ENCODE measurements at places on chromosomes 1 and 21.

DNA sequence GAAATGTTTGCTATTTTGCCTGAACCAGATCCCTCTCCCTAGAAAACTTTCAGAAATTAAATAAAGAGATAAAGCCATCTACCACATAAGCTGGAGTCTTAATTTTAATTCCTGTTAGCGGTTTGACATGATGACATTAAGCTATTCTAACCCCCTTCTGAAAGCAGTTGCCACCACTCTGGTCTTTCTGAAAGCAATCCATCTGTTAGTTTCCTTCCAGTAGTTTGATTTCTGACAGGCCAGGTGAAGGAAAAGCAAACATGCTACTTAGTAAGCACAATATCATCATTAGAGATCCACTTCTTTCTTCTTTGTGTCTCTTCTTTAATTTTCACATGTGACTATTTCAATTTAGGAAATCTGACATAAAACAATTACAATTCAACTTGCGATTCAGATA lies 39.9 kb downstream of the RGL1 start:
- no peak for DNase-seq

DNA sequence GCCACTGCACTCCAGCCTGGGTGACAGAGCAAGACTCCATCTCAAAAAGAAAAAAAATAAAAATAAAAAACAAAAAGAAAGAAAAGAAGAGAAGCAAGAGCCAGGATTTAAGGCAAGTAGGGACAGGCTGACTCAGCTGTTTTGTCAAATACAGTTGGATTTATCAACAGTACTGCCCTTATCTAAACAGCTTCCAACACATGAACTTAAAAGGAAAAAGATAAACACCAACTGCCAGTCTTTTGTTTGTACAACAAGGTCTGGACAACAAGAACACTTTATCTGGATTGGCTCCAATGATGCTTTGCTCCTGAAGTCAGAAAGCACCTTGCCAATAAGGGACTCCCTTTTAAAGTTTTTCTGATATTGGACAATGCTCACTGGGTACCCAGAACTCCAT lies 886.0 kb downstream of the ADGRL2 start:
- no peak for DNase-seq

- no peak for DNase-seq
Measured at GRCh38 chr1:230317823-230318819, 108.0 kb downstream of the PGBD5 start.

GRCh38 chr21:25790122-25790877 lies 55.5 kb downstream of the GABPA start:
- peak; percentile 42 for DNase-seq

DNA sequence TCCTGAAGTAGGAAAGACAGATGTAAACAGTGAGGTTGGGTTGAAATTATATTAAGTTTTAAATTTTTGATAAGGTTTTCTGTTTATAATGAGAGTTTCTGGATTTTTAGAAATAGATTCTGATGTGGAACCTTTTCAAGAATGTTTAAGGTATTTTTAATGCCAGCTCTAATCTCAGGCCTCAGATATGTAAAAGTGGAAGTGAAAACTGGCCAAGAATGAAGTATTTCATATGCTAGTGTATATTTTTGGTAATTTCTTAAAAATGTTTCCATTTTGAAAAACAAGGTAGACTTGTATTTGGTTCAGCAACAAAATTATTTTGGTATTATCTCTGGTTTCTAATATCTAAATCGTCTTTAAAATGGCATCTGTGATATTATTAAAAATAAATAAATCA lies 14.4 kb downstream of the IFNAR1 start:
- no peak for DNase-seq

GRCh38 chr21:33708874-33709273 lies 66.6 kb downstream of the ITSN1 start:
- no peak for DNase-seq

GRCh38 chr1:70204600-70204999 lies 779 bp downstream of the LRRC40 start:
- DNase-seq, result no peak

GRCh38 chr1:221451741-221452140 lies 290.1 kb downstream of the DUSP10 start:
- no peak for DNase-seq

GRCh38 chr1:115098979-115099692 lies 9.8 kb upstream of the TSPAN2 start:
- DNase-seq, result no peak

- DNase-seq, result no peak
Measured at GRCh38 chr1:20689645-20690056, 28.2 kb downstream of the KIF17 start.

GRCh38 chr1:189859385-189859977 lies 618.2 kb downstream of the BRINP3 start:
- DNase-seq, result no peak

DNA sequence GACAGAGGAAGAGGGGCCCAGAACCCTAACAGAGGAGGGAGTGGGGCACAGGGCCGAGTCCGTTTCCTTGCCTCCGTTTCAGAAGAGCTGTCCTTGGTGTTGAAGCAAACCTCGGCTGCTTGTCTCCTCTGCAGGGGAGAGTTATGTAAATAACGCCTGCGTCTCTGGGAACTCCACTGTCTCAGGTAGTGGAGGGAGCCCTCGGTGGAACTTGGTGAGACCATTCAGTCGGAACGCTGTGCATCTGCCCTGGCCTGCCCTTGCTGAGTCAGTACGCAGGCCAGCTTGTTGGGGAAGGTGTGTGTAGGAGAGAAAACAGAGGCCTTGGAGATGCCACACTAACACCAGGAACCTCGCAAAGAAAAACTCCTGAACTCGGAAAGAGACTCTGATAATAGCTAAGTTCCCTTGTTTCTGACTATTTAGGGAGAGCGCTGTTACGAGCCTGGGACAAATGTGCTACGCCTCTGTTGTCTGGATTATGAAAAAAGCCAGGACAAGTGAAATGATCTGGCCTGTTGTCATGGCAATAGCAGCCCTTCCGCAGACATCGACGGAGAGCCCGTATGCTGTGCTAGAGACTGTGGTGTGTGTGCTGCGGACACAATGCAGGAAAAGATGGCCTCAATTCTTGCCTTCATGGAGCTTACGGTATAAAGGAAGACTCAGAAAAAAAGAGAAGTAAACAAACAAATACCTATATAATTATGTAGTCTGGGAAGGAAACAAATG lies 94.6 kb upstream of the AKT3 start:
- DNase-seq, result no peak

DNA sequence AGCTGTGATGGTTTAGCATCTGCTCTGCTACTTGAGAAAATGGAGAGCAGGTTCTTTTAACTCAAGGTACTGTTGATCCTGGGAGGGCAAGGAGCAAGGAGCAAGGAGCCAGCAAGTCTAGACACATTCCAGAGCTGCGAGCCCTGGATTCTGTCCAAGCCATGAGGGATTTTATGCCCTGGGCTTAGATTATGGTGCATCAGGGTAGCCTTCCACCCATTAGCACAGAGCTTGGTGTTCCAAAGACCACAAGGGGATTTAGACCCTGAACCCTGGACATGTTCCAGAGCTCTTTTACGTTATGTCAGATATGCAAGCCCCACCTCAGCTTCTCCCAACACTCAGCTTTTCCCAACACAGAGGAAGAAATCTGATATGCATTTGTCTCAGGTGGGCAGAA lies 2.0 kb upstream of the OR14I1 start:
- DNase-seq, result no peak

DNA sequence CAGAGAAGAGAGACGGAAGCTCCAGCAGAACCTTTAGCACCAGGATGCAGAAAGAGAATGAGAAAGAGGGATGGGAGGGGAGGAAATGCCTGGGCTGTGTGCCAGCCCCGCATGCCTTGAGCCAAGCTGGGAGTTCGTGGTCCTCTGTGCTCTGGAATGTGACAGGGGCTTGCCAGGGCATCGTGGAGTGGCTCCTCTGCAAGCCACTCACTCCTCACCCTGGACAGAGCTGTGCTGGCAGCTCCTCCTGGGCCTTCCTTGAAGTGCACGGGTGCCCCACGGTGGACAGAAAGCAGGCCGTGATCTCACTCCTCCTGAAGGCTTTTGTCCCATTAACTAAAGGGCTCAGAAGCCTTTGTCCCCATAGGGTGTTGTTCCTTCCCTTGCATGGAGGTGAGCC lies 34.8 kb upstream of the PRELP start:
- DNase-seq, result peak; percentile 74
